ENCODE measurements at places on chromosomes 3 and 15. TPM values are rescaled to one million over a fixed set of nuclear protein-coding genes. Genes with fewer than 3 reads are reported as not detected.

SEMA6D gene
- 0.49 TPM for total RNA-seq

SMCO1 gene
- total RNA-seq: not detected

TMEM212 gene
- not detected for total RNA-seq

CISH gene
- 6.9 TPM for total RNA-seq

STRC gene
- not detected for total RNA-seq

DCBLD2 gene
- total RNA-seq: 74.5 TPM

KCTD6 gene
- total RNA-seq: 6.2 TPM

TBCCD1 gene
- total RNA-seq: 9.7 TPM

GOLGA8S gene
- total RNA-seq: not detected

LYZL4 gene
- total RNA-seq: not detected

CYP1A2 gene
- total RNA-seq: not detected

SYNPR gene
- total RNA-seq: not detected

MUSTN1 gene
- 0.79 TPM for total RNA-seq

DLL4 gene
- not detected for total RNA-seq

PP2D1 gene
- not detected for total RNA-seq

FETUB gene
- 2.8 TPM for total RNA-seq

KIF23 gene
- 27.7 TPM for total RNA-seq

AGTR1 gene
- not detected for total RNA-seq

GCSAM gene
- 2.4 TPM for total RNA-seq

ATP6V1A gene
- 61.9 TPM for total RNA-seq

HTR3E gene
- total RNA-seq: not detected

KNG1 gene
- not detected for total RNA-seq

CHST2 gene
- total RNA-seq: 3.9 TPM

DET1 gene
- total RNA-seq: 1.4 TPM

CCDC14 gene
- 10.9 TPM for total RNA-seq

ITIH1 gene
- total RNA-seq: not detected

USP50 gene
- total RNA-seq: not detected

MTHFS gene
- 19.8 TPM for total RNA-seq

TGM4 gene
- total RNA-seq: 0.33 TPM
